Ovary (tissue), 10 donors: ENCODE measurements at places on chromosomes 16 and 17.

DNA sequence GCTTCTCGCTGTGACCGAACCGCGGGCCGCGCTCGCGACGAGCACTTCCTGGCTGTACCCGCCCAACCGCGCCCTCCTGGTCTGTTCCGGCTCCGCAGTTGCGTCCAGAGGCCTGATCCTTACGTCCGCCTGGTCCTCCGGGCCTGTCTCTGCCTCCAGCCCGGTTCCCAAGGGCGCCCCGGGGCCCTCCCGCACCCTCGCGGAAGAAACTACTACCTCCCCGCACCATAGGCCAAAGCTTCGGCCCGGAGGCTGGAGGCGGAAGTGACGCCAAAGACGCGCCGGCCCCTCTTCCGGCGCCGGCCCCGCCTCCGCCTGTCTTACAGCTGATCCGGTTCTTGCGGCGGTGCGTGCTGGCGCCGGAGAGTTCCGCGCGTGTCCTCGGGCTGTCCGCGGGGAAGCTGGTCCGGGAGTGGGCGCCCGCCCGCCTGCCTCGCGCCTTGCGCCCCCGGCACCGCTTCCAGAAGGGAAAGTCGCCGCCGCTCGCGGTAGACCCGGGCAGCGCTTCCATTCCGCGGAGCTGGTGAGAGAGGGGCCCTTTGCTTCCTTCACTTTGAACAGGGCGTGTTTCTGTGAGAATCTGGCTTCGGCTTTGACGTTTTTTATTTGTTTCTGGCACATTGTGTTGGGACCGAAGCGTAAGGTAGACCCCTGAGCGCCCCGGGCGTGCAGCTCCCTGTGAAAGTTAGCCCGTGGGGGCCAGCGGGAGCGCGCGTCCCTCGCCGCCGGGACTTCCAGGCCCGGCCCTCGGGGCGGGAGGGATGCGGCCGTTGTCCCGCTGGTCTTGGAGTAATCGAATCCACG, at the start of gene ZNF778:
ZNF778 (plus strand) TSS at position 316 of the 804 bp plus-strand sequence. CDS start 3,425 bp downstream, outside the sequence.
- DNase-seq = peak; percentile 80

DNA sequence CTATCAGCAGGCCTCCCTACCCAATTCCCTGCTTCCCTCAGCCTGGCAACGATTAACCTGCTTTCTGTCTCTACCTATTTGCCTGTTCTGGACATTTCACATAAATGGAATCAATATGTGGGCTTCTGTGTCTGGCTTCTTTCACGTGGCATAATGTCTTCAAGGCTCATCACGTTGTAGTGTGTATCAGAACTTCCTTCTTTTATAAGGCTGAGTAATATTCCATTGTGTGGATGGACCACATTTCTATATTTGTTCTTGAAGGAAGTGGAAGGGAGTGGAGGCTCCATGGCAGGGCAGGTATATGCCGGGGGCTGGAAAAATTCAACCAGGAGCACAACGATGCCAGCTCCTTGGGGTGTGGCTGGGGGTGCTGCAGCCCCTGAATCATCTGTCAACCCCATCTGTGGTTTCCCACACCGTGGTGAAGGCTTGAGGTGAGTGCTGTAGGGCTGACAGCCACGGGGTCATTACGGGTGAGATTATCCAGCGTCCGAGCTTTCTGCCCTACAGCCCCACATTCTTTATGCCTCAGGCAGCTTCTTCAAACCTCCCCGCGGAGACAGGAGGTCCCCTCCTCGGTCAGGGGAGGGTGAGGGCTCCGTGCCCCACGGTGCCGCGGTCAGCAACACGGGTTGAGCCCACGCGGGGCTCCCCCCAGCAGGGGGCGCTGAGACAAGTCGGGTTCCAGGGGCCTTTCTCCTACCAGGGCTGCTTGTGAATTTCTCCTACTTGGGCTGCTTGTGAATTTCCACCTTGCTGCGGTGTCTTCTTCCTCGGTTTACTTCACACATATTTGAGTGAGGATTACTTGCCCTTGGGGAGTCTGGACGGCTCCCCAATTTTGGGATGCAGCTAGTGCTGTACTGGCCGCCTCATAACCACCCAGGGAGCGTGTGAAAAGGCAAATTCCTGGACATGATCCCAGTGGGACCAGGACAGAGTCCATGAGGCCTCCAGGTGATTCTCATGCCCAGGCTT, 18.3 kb upstream of the WFIKKN2 start:
- DNase-seq = no peak

DNA sequence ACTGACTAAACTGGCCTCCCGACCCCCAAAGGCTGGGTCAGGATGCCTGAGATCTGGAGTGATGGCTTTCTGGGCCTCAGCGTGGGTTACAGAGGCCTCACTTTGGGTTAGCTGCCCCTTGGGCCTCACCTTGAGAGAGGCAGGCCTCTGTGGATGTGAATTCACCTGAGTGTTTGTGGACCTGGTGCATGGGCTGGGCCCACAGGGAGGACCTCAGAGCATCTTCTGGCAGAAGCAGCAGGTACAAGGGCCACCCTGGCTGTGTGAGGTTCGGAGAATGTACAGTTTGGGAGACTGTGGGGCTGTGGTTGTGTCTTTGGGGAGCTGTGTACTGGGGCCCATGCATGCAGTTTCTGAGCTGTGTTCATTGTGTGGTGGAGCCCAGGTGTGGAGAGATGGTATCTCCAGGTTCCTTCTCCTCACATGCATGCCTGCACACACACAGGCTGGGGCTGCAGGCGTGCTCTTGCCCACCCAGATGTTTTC, 18.3 kb downstream of the RARA start:
- DNase-seq = no peak

DNA sequence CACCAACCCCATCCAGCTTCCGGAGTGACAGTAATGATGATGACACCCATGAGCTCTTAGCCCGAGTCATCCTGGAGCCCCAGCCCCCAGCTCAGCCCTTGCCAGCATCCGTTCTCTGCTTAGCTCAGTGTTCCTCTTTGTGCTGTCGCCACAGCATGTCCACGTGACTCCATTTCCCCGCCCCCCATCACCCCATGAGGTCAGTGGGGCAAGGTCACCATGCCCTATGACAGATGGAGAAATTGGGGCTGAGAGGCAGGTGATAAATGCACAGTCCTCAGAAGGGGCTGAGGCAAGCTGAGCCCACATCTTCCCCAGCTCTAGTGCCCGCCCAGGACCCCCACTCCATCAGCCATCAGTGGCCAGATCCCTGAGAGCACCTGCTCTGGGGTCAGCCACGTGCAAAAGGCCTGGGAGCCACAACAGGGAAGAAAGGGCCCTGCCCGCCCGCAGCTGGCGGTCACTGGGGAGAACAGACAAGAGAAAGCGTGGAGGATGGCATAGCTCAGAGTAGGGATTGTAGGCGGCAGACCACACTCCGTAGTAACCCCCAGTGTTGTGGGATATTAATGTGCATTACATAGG, 17.1 kb downstream of the ITGB4 start:
- DNase-seq = no peak

DNA sequence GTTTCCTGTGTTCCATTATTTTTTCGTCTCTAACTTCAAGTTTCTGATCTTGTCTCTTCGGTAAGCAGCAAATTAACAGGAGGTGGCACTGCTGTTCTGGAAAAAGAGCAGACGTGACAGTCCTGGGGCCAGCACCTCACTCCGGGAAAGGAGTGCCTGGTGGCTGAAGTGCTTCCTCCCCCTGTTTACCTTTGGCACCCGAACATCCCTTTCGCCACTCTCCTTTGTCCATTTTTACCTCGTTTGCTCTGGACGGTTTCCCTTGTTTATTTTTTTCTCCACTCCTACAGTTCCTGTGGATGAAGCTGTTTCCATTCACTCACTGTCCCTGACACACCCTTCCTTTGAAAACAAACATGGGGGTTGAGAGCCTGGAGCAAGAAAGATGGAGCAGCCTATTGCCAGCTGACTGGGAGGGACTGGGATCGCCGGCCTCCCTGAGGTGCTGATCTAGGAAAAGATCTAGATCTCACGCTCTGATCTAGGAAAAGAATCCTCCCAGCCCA, 12.6 kb downstream of the SAP30BP start:
- DNase-seq = no peak

- DNase-seq = no peak
Measured at GRCh38 chr17:4525691-4526397, 27.2 kb downstream of the SPNS2 start.

DNA sequence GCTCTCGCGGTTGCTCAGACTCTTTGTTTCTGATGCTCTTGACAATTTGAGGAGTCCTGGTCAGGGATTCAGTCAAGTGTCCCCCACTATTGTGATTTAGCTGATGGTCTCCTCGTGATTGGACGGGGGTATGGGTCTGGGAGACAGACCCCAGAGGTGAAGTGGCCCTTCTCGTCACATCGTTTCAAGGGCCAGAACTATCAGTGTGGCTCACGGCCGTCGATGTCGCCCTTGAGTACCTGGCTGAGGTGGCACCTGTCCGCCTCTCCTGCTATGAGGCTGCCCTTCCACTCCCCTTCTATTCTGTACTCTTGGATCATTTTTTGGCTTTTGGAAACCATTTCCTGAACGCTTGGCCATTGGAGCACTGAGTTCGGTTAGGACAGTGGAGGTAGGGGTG, 7.4 kb upstream of the MEAK7 start:
- no peak for DNase-seq

DNA sequence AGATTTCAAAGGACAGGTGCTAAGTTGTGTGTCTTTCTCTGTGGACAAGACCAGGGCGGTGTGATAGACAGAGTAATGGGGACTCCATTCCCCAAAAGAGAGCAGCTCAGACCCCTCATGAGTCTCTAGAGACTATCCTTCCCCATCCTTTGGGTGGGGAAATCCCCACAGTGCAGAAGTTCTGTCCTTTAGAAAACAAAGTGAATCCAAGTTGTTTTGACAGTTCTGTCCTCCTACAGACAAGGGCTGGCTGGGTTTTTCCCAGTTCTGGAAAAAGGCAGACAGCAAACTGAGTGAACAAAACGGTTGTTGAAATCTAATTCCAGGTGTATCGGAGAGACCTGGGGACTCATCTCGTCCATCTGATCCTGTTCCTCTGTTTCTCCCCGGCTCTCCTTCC, 11.0 kb upstream of the HAS3 start:
- DNase-seq = no peak

GRCh38 chr16:78920621-78921020, 679.9 kb downstream of the MAF start:
- DNase-seq = no peak

- no peak for DNase-seq
Measured at GRCh38 chr16:66081775-66082366, 284.6 kb upstream of the CDH5 start.

GRCh38 chr16:11666103-11667055, 1.9 kb upstream of the SNN start:
- no peak for DNase-seq

DNA sequence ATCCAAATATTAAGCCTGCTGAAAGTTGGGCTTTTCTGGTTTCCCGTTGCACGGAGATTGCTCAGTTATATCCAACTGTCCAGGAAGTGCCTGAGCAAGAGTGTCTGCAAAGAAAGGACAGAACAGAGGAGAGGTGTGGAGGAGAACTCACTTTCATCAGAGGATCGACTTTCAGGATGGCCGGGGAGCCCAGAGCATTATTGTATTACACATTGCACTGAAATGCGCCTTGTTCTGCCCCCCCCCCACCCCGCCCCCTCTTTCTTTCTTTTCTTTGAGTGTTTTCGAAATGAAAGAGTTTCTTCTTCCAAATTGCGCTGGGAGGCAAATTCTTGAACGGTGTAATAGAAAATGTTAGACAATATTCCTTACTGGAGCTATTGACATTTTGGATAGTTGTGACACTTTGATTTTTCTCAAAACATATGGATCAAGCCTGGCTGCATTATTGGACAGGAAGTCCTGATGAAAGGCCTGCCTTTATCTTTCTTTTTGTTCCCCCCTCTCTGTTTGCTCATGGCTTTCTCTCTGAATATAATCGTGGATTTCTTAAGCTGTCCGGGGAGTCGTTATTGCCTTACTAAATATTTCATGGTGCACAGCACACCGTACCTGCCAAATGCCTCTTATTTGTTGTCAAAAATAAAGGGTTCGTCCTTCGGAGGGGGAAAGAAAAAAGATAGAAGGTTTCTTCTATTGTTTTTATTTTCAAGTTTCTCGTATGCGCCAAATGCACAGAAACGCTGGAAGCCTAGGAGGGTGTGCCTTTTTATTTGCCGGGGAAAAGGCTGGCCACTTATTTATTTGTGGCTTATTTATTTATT, 110.8 kb downstream of the IRX3 start:
- DNase-seq = no peak

DNA sequence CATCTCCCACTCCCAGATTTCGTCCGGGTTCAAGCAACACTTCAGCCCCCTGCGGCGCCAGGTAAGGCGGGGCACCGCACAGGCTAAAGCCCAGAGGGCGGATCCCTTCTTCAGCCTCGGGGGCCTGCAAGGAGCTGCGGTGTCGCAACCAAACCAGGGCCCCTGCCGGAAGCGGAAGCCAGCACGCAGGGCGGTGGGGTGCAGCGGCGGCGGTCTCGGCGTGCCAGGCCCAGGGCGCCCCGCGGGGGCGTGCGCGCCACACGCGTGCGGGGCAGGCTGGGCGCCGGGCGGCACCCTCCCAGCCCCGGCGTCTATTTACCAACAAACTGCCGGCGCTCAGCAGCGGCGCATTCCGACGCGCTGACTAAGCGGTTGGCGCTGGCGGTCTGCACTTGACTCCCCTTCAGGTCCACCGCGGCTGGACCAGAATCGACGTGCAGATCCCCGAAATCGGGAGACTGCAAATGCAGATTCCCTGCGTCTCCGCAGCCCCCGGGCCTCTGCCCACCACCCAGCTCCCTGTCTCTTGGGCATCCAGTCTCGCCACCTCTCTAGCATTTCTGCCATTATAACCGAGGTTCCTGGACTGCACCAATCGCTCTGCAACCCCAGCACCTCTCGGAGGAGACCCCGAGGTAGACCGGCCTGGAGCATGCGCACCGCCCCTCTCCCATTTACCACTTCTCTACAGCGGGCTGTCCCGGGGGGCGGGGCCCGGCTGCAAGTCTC, 421 bp upstream of the DLX4 start:
- peak; percentile 56 for DNase-seq

DNA sequence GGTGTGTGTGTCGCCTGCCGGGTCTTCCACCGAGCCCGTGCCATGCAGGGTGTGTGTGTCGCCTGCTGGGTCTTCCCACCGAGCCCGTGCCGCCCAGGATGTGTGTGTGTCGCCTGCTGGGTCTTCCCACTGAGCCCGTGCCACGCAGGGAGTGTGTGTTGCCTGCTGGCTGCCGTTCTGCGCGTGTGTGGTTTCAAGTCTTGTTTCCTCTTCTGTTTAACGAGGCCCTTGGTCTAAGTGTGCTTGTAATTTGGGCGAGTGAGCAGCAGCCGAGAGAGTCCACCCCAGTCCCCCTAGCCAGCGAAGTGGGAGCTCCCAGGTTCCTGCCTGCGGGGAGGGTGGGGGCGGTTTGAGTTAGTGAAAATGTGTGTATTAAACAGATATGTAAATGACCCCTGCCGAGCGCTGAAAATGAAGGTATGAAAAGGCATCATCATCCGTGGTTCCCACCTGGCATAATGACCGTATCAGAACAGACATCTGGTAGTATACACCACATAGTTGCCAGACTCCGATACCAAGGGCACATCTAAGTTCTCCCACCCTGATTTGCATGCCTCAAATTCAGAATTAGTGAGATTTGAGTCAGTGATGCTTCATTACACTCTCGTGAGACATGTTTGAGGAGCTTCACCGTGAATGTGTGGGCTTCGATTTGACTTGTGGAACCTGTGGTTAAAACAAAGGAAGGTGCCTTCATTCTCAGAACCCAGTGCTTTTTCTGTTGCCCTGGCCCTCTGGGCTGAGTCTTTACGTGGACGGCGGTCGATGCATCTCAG, 114.5 kb upstream of the CHMP6 start:
- DNase-seq = peak; percentile 17
